ENCODE measurements at places on chromosomes 12 and 14. TPM values are rescaled to one million over a fixed set of nuclear protein-coding genes. Genes with fewer than 3 reads are reported as not detected.

DNA sequence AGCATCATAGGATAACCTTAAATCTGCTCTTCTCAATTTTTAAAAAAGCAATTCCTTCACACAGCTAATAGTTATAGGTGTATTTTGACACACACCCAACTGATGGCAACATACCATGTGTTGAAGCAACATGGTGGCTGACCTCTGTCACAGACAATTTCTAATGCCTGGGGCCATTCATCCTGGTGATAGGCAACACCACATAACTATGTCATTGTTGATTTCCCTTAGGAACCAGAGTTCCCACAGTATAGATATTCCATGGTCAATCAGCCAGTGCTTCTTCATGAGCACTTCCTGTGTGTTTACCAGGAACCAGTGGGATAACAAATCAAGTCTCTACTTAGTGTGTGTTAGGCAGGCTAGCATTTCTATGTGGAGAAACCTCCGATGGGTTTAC lies 88.3 kb downstream of the FIGNL2 start:
- no peaks in the 10 kb centered on the region for H3K4me1 ChIP-seq
- H3K27ac ChIP-seq: no peak overlapping the region
- H3K4me3 ChIP-seq: no peak overlapping the region

- H3K4me1 ChIP-seq: peaks cover 37% of the 10 kb centered on the region
- H3K27ac ChIP-seq: peak overlapping the region; percentile 99
- H3K36me3 ChIP-seq: peaks cover 17% of the 10 kb centered on the region
- peak overlapping the region; percentile 84 for H3K4me3 ChIP-seq
Measured at GRCh38 chr12:56158926-56159461, 835 bp downstream of the MYL6 start.

DNA sequence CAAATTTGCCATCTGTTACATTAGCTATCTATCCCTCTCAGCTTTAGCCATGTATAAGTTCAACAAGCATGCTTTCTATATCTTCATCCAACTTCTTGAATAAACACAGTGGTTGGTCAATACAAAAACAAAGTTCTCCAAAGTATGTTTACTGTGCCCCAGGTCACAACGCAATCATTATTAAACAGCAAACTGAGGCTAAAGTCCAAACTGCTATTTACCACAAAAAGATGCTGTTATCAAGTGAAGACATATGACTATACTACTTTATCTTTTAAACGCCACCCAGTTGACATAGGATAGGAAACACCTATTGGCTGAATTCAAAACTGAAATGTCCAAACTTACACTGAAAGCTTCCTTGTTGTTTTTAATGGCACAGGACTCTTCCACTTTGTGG lies 11.7 kb downstream of the ZCCHC8 start:
- H3K4me1 ChIP-seq: no peaks in the 10 kb centered on the region
- DNase-seq: no peak
- H3K4me3 ChIP-seq: no peak overlapping the region
- no peak overlapping the region for H3K27ac ChIP-seq
- no peaks in the 10 kb centered on the region for H3K27me3 ChIP-seq

DNA sequence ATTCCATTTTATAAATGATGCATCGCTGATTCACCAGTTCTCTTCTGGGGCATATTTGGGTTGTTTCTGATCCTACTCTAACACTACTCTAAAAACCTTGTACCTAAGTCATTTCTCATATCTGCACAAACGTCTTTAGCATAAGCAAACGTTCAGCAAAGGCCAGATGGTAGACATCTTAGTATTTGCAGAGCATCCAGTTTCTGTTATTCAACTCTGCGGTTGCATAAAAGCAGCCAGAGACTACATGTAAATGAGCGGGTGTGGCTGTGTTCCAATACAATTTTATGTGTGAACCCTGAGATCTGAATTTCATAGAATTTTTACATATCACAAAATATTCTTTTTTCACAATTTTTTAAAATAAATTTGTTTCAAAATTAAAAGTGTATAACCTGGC lies 22.8 kb upstream of the MMP17 start:
- no peaks in the 10 kb centered on the region for H3K4me1 ChIP-seq
- no peak overlapping the region for H3K27ac ChIP-seq
- H3K27me3 ChIP-seq: no peaks in the 10 kb centered on the region

- H3K36me3 ChIP-seq: no peaks in the 10 kb centered on the region
- no peak overlapping the region for H3K27ac ChIP-seq
- H3K27me3 ChIP-seq: no peaks in the 10 kb centered on the region
- no peak for DNase-seq
- no peaks in the 10 kb centered on the region for H3K4me1 ChIP-seq
Measured at GRCh38 chr12:63079791-63080502, 71.1 kb downstream of the AVPR1A start.

- no peak overlapping the region for H3K27ac ChIP-seq
- H3K27me3 ChIP-seq: no peaks in the 10 kb centered on the region
- no peak overlapping the region for H3K4me3 ChIP-seq
- no peaks in the 10 kb centered on the region for H3K36me3 ChIP-seq
Measured at GRCh38 chr12:48807981-48808380, 10.3 kb upstream of the CACNB3 start.

GRCh38 chr14:63212776-63213500 lies 8.7 kb downstream of the RHOJ start:
- H3K4me1 ChIP-seq: no peaks in the 10 kb centered on the region
- H3K4me3 ChIP-seq: no peak overlapping the region
- DNase-seq: no peak

Gene FGF23
- not detected for total RNA-seq

Gene UNC79
- total RNA-seq: 3.3 TPM

Gene EXOC3L4
- 0.66 TPM for total RNA-seq

Gene A2ML1
- not detected for total RNA-seq

Gene SMCO2
- total RNA-seq: not detected

Gene CLECL1
- not detected for total RNA-seq

Gene RBMS2
- 18.9 TPM for total RNA-seq
